ENCODE measurements at places on chromosomes 1 and 21.
A peak's percentile ranks its signal among the peaks of the same experiment; 100 is the strongest.

DNA sequence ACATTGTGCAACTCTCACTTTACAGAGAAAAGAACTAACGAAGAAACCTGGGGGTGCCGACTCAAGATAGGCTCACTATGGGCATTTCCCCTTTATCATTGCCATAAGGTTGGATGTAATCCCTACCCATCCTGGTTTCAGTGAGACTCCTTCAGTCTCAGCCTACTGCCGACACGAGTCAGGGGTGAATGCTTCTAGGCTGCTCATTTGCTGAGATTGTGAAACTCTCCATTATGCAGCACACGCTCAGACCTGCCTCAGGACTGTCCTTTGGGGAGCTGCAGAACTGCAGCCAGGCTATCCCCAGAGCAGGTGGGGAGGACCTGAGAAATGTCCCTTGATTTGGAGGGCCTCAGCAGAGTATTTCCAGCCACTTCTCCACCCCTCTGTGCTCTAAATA lies 22.2 kb downstream of the TSHB start:
- DNase-seq: no peak

GRCh38 chr1:156445789-156446263 lies 54.7 kb downstream of the MEF2D start:
- DNase-seq: peak; percentile 92

GRCh38 chr1:45032837-45033236 lies 20.8 kb downstream of the UROD start:
- DNase-seq: no peak

DNA sequence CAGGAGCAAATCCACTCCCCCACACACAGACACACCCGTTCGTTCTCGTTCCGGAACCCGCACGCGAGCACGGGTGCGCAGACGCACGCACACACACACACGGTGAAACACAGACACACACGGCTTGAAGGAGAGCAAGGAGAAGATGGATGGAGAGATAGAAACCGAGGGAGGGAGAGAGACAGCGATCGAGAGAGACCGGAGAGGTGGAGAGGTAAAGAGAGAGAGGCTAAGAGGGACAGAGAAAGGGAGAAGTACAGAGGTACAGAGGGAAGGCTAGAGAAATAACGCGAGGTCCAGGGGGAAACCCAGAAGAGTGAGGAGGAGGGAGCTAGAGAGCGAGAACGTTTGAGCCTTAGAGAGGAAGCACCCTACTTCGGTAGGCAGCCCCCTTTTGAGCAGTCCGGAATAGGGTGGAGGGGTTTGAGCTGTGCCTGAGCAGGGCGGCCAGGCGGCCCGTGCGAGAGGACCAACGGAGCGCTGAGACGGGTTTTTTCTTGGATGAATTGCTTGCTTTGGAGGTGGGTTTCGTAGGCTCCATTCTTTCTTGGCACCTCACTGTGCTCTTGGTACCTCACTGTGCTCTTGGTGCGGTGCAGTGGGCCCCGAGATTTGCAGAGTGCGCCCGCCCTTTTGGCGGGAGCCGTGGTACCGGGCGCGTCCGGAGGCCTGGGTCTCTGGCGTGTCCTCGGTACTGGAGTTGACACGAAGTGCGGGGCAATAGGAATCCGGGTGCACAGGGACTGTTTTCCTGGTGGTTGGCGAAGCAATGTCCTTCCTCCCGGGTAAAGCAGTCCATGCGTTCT lies 88.4 kb upstream of the RHOU start:
- DNase-seq: peak; percentile 32

GRCh38 chr1:31759298-31760023 lies 4.7 kb downstream of the ADGRB2 start:
- no peak for DNase-seq

All from NCI-H2081 (cell line).